Colonic mucosa (tissue), 4 donors: ENCODE measurements at places on chromosomes 1 and 21.

GRCh38 chr1:207951652-207952051 is 40.7 kb upstream of the CD34 start:
- H3K4me1 ChIP-seq, result no peaks in the 10 kb centered on the region
- no peak for DNase-seq
- H3K27me3 ChIP-seq, result no peaks in the 10 kb centered on the region
- no peak overlapping the region for H3K27ac ChIP-seq
- H3K36me3 ChIP-seq, result no peaks in the 10 kb centered on the region

DNA sequence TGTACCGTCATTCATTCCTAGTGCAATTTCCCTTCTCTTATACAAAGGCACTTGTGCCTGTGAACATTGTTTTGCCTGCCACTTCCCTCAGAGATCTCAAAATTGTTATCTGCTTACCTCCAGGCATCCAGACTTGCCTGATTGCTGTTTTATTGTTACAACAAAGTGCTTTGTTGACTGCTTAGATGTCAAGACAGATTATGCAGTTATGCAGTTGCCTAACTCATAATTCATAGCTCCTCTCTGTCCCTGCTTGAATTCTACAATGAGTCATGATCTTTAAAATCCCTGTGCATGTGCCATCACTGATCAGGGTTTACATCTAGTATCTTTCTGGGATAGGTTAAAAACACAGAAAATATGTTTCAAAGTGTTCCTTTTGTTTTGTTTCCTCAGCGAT is 24.5 kb downstream of the CXADR start:
- no peaks in the 10 kb centered on the region for H3K36me3 ChIP-seq
- H3K4me1 ChIP-seq, result no peaks in the 10 kb centered on the region
- DNase-seq, result no peak
- H3K27ac ChIP-seq, result no peak overlapping the region
- H3K4me3 ChIP-seq, result no peak overlapping the region

DNA sequence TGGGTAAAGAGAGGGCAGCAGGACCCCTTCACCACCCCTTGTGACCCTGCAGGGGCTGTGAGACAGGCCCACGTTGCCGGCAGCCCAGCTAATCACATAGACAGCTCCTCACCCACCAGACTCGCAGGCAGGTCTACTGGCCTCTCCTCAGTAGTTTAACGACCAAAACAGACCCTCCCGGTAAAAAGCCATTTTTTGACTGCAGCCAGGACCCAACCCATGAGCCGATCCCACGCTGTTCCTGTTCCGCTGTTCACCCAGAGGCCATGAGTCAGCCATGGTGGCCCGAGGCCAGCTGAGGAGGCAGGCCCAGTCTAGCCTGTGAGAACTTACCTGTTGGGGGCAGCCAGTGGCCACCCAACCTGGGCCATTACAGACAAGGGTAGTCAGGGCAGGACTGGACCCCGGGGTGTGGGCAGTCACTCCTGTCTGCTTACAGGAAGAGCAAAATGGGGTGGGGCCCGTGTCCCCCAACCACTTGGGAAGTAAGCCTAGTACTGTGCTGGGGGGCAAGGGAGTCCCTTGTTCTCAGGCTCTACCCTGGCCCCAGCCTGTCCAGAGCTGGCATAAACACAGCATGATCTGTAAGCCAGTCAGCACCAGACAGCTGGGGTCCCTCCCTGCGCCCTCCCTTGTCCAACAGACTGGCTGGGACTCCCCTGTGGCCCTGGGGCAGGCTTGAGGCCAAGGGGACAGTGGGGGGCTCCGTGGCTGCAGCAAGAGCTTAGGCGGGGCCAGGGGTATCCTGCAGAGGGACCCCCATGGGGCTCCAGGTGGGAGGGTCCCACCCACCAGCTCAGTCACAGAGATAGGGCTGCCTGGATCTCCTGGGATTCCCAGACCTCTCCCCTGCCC is 61.9 kb downstream of the WNT9A start:
- H3K27me3 ChIP-seq, result no peaks in the 10 kb centered on the region
- peak; percentile 46 for DNase-seq
- H3K4me3 ChIP-seq, result no peak overlapping the region
- H3K36me3 ChIP-seq, result no peaks in the 10 kb centered on the region
- H3K27ac ChIP-seq, result no peak overlapping the region
- H3K4me1 ChIP-seq, result peaks cover 6% of the 10 kb centered on the region

DNA sequence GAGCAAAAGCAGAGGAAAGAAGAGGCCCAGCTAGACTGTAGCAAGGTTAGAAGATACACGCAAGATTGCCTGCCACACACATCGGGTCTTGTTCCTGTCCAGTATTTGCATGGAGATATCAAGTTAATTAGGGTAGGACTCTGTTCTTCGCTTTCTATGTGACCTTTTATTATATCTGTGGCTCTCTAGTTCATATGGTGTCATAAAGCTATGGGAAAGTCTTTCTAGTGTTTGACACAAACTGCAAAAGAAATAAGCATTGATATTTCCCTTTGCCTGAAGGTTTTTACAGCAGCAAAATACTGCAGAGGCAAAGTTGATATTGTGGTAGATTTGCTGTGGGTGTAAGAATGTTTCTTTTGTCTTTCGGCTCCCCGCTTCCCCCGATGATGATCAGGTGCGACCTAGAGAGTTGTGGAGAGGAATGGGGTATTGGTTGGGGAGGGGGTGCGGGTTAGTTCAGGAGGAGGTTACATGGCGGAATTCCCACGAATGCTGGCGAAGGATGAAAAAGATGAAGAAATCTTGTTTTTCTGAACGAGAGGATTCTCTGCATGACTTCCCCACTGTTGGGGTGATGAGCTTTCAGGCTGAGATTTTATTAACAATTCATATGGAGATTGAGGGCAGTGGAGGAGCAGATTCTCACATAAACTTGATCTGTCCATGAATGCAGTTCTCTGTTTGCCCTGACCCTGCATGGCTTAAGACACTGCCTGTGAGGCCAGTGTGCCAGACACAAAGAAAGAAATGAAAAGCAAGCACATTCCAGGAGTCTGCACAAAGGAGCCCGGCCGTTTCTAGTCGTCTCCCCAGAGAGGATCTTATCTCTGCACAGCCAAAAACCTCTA is 550.2 kb downstream of the USP25 start:
- no peak for DNase-seq
- H3K36me3 ChIP-seq, result no peaks in the 10 kb centered on the region
- H3K27me3 ChIP-seq, result no peaks in the 10 kb centered on the region

GRCh38 chr1:64866689-64867088 is 99.7 kb downstream of the JAK1 start:
- H3K4me3 ChIP-seq, result no peak overlapping the region
- H3K27me3 ChIP-seq, result no peaks in the 10 kb centered on the region
- H3K36me3 ChIP-seq, result peaks cover 4% of the 10 kb centered on the region
- no peaks in the 10 kb centered on the region for H3K4me1 ChIP-seq
- no peak for DNase-seq

DNA sequence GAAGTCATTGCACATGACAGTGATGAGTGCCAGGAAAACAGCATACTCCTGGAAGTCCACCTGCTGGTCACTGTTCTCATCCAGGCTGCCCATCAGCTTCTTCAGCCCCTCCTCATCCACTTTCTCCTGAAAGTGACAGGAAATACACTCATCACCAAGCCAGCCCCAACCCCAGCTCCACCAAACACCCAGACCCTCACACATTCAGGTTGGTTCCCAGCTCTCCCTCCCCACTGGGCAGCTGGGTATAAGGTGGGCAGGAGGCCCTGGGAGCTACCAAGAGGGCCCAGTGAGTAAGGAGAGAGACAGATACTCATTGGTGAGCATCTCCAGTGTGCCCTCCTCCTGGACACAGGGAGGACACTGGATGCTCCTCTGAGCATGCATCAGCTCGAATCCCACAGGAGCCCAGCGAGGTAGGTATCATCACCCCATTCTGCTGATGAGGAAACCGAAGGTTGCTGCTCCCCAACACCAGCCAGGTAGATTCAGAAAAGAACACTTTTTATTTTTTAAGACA is 4.1 kb downstream of the S100A2 start:
- DNase-seq, result no peak
- H3K4me3 ChIP-seq, result no peak overlapping the region
- H3K36me3 ChIP-seq, result no peaks in the 10 kb centered on the region
- H3K27me3 ChIP-seq, result no peaks in the 10 kb centered on the region
